ENCODE measurements at places on chromosomes 4 and X.

DNA sequence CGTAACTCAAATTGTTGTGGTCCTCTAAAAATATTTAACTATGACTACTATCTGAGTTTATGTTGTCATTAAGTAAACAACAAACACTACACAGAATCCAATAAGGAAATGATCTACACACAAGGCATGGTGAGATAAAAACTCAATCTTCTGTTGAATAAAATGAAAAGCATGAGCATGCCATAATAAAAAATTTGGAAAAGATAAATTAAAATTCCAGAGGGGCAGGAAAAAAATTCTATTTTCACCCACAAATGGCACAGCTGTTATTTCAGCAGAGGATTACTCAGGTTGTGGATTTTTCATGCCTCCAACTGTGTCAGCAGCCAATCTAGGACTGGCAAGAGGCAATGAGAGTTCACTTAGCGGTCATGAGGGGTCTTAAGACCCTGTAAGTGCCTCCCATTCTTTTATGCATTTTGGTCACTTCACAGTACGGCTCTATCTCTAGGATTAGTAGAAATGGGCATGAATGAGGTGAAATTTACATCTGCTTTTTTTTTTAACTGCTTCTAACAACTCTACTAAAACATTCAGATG is 639.8 kb upstream of the DIPK2B start:
- DNase-seq, result no peak

DNA sequence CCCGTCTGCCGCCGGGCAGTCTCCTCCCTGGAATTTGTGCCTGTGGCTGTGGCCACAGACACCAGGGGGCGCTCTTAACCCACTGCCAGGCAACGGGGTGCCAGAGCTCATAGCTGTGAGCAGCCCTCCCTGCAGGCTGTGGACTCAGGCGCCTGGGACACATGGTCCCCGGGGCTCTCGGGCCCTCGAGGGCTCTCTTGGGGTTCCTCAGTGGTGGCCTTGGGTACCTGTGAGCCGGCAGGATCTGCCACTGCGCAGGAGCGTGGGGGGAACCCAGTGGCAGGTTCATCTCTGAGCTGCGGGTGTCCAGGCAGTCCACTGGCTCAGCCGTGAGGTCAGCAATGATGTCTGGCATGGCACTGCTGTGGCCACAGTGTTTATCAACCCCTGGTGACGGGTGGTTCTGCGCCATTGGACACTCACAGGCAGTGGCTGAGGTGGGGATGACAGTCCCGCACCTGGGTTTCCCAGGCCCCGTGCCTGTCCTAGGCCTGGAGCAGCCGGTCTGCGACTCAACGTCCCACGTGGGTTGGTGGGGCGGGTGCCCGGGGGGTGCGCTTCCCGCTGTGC is 37.2 kb downstream of the PCGF3 start:
- DNase-seq, result peak; percentile 73

GRCh38 chr4:166309286-166309685 is 436.2 kb downstream of the TLL1 start:
- DNase-seq, result no peak

DNA sequence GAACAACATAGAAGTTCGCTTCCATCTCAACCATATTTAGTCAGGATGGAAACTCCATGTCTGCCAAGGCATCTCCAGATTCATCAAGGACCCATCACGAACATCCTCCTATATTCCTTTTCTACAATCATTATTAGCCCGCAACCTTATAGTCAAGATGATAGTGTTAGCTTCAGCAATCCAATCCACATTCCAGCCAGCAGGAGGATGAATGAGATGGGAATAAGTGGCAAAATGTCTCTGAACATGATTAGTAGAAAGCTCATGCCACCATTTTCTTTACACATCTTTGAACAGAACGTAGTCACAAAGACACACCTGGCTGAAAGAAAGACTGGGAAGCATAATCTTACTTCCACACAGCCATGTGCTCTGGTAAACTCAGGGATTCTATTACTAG is 18.6 kb upstream of the NR0B1 start:
- no peak for DNase-seq

- no peak for DNase-seq
Measured at GRCh38 chrX:69192603-69193002, 27.4 kb upstream of the PJA1 start.

- no peak for DNase-seq
Measured at GRCh38 chr4:158192439-158193158, 17.7 kb upstream of the TMEM144 start.

- DNase-seq, result no peak
Measured at GRCh38 chr4:125011646-125012045, 299.1 kb upstream of the ANKRD50 start.

GRCh38 chr4:141705747-141706377 is 69.5 kb downstream of the IL15 start:
- DNase-seq, result no peak

DNA sequence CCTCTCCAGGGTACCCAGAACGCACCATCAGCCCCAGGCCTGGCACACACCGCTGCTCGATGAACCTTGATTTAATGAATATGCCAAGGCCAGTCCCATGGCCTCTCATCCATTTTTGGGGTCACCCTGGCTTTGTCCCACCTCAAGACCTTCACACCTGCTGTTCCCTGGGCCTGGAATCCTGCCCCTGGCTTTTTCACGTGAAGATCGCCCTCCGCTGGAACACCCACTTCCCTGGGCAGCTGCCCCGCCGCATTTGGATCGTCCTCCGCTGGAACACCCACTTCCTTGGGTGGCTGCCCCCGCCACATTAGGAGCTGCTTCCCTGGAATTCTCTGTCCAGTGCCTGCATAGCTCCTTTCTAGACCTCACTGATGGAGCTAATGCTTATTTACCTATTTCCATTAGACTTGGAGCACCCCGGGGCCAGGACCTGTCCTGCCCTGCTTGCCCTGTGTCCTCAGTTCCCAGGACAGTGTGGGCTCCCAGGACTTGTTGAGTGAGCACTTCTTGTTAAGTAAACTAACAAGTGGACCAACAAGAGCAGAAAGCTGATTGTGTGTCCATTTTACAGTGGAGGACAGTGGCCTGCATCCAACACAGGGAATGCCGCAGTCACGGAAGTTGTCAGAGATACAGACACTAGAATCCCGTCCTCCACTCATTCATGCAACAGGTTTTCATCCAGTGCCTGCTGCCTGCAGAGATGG is 12.5 kb downstream of the BLOC1S4 start:
- DNase-seq, result no peak

GRCh38 chr4:105838082-105838481 is 57.2 kb upstream of the NPNT start:
- DNase-seq, result no peak

- no peak for DNase-seq
Measured at GRCh38 chrX:133908223-133908955, 77.0 kb downstream of the GPC3 start.

DNA sequence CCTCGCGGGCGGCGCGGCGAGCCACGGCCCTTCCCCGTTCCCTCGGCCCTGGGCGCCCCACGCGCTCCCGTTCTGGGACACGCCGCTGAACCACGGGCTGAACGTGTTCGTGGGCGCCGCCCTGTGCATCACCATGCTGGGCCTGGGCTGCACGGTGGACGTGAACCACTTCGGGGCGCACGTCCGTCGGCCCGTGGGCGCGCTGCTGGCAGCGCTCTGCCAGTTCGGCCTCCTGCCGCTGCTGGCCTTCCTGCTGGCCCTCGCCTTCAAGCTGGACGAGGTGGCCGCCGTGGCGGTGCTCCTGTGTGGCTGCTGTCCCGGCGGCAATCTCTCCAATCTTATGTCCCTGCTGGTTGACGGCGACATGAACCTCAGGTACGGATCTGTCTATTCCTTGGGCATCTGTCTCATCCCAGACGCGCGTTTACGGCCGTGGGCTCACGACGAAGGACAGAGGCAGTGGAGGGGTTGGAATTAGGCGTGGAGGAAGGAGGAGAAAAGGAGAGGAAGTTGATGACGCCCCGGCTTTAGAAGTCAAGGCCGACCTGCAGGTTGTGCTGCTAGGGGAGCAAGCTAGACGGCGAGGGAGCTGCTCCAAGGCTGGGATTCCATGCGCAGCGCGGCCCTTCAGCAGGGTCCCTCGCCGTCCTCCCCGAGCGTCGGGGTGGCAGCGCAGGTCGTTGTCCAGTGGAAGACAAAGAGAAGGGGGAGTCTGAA is 792 bp downstream of the SLC10A4 start:
- DNase-seq, result no peak

- no peak for DNase-seq
Measured at GRCh38 chrX:19842542-19842941, 44.9 kb downstream of the SH3KBP1 start.

GRCh38 chr4:55864577-55865223 is 11.3 kb downstream of the EXOC1 start:
- no peak for DNase-seq

- no peak for DNase-seq
Measured at GRCh38 chrX:72208126-72208800, 26.7 kb downstream of the PIN4 start.

GRCh38 chrX:21721195-21721594 is 36.7 kb downstream of the SMPX start:
- DNase-seq, result no peak

- DNase-seq, result no peak
Measured at GRCh38 chr4:168486912-168487281, 6.6 kb upstream of the DDX60L start.

- no peak for DNase-seq
Measured at GRCh38 chr4:78379040-78379439, 172.5 kb upstream of the ANXA3 start.

- DNase-seq, result no peak
Measured at GRCh38 chr4:3303923-3304710, 11.3 kb downstream of the RGS12 start.

- DNase-seq, result no peak
Measured at GRCh38 chr4:26542991-26543390, 40.9 kb upstream of the TBC1D19 start.

- DNase-seq, result no peak
Measured at GRCh38 chrX:109463784-109464183, 18.1 kb downstream of the GUCY2F start.

DNA sequence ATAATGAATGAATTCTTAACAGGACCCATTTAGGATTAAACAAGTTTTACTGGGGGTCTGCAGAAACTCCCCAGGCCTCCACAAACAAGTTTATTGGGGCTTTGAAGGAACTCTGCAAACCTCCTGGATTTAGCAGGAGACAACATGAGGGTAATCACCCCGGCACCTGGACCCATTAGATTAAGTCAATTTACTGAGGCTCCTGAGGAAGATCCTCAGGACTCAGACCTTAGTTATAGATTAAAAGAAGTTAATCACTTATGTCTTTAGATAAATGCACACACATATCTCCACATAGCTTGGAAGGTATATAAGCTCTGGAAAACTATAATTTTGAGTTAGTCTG is 29.4 kb downstream of the XG start:
- no peak for DNase-seq

- DNase-seq, result no peak
Measured at GRCh38 chr4:8405516-8405875, 35.0 kb downstream of the ACOX3 start.

DNA sequence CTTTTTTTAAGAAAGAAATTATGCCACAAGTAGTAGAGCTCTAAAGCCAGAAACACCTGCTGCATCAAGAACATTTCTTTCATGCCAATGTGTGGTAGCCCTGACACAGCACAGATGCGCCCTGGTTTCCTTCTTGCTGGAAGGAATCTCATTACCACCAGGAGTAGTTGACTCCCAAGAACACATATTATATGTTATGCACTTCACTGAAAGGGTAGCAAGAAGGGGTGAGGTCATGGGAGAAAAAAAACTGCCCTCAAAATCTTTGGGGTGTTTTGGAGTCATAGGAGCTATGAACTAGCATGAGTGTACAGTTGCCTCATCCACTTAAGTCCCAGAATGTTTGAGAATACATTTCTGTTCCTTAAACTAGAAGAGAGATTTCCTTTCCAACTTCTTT is 185.8 kb upstream of the C1QTNF7 start:
- no peak for DNase-seq

DNA sequence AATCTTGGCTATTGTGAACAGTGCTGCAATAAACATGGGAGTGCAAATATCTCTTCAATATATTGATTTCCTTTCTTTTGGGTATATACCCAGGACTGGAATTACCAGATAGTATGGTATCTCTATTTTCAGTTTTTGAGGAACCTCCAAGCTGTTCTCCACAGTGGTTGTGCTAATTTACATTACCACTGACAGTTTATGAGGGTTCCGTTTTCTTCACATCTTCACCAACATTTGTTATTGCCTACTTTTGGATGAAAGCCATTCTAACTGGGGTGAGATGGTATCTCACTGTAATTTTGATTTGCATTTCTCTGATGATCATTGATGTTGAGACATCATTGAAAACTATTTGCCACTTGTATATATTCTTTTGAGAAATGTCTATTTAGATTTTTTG is 79.6 kb upstream of the ZNF827 start:
- DNase-seq, result no peak

DNA sequence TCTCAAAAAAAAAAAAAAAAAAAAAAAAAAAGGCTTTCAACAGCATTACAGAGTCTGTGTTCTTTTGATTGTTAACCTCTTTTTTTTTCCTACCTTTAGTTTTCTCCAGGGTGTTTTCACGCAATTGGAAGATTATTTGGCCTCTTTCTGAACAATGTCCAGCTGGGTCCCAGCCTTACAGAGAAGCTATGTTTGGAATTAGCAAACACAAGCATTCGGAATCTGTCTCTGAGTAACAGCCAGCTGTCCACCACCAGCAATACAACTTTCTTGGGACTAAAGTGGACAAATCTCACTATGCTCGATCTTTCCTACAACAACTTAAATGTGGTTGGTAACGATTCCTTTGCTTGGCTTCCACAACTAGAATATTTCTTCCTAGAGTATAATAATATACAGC is 13.3 kb downstream of the TLR3 start:
- DNase-seq, result no peak

GRCh38 chr4:3284734-3285557 is 7.9 kb upstream of the RGS12 start:
- no peak for DNase-seq

DNA sequence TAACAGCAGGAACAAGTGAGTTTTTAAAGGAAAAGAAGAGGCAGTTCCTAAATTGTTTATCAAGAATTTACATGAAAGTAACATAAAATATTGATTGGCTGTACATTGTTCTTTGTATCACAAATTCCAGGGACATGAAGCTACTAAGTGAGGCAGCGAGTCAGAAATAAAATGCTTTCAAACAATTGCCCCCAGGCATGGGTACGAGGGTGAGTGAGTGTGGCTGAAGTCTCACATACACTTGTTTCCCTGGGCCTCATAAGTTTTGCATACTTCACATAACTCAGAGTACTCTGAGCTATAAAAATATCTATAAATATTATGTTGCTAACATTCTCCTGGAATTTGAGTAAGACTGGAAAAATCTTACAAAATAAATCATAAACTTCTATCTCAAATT is 511.6 kb upstream of the PRKX start:
- DNase-seq, result no peak

DNA sequence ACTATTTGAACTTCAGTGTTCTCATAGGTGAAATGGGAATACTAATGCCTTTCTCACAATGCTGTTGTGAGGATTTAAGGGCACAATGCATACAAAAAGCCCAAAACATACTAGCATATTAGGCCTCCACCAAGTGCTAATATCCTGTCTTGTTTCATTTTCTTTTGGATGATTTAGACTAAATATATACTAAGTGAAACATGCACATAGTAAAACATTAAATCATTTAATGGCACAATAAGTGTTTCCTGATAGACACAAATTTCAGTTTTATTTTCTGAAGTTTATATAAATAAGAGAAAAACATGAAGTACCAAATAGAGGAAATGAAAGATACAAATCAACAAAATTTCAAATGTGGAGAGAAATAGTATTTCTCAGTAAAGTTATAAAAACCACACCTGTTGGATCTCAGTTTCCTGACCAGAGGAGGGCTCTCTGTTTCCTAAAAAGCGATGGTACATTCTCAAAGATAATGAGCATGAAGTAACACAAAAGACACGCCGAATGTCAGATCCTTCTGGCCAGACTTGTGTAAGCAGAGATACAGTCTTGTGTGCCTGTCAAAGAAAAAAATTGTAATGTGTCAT is 25.1 kb downstream of the DDX60 start:
- no peak for DNase-seq
